A172 (cell line): ENCODE measurements at places on chromosomes 2 and 18.

GRCh38 chr2:74414881-74415761, 6.3 kb downstream of the C2orf81 start:
- no peak for DNase-seq

DNA sequence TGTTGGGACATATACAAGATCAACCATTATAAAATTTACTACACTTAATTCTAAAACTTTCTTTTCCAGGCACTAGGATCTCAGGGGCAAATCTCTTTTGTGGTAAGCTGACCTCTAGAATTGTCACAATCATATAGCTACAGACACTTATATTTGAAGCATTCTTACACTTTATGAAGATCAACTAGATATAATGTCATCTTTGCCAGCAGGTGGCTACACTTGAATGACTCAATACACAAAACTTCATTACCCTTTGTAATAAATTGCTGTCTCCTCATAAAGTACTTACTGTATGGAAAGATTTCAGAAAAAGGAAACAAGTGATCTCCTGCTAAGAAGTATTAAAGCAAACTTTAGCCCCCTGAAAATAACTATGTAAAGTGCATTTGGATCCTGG, 77.8 kb downstream of the RDH14 start:
- peak; percentile 49 for DNase-seq

GRCh38 chr2:119423108-119423444, 8.6 kb upstream of the TMEM37 start:
- no peak for DNase-seq

DNA sequence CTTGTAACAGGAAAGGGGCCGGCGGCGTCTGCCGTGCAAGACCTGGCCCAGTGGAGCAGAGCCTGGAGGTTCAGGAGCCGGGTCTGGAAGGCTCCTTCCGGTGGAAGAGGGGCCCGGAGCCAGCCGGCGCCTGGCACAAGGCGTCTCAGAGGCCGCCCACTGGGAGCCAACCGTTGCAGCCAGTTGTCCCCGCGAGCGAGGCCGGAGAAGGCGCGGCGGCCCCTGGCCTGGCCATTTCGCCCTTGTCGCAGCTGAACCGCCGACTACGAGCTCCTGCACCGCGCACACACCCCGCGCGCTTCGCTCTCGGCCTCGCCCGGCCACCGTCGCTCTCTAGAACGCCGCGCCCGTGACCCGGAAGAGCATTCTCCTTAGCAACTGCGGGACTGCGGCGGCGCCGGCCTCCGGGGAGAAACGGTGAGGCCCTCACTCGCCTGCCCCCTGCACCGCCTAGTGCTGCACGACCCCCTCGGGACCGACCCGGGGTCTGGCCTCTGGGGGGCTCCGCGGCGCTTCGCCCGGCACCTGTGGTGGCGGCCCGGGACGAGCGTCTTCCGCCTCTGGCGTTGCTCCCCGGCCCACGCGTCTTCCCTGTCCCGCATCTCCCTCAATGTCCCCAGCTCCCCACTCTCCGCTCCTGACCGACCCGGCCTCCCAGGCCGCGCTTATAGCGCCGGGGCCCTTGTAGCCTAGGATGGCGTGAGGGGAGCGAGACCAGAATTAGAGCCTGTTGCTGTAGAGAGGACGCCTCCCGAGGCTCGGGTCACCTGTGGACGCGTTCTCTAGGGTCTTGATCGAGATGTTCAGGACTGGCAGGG, at the start of gene DIS3L2:
Gene DIS3L2 (plus strand): TSS at position 365 of the 818 bp plus-strand sequence. CDS start 53,215 bp downstream, outside the sequence.
- peak; percentile 56 for DNase-seq

DNA sequence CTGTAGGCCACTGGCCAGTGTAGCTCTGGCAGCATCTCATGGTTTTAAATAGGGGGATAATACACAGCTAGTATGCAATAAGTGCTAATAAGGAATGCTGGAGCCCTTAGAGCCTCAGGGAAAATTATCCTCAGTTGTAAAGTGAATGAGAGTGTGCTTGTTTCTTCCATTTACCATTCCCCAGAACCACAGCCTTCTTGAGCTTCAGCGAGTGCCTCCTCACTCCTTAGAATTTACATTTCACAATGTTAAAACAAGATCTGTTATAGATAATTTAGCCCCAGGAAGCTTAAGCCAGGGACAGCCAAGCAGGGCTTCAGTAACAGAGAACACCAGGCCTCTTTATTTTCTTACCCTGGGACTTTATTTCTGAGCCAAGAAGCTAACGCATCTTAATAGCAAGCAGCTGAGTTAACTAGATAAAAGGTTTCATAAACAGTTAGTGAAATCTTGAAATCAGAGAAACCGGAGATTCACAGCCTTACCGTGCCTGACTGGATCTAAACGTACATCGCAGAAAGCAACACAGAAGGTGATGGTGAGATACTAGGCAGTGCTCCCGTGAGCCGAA, 535.2 kb downstream of the TDRD15 start:
- DNase-seq: no peak

DNA sequence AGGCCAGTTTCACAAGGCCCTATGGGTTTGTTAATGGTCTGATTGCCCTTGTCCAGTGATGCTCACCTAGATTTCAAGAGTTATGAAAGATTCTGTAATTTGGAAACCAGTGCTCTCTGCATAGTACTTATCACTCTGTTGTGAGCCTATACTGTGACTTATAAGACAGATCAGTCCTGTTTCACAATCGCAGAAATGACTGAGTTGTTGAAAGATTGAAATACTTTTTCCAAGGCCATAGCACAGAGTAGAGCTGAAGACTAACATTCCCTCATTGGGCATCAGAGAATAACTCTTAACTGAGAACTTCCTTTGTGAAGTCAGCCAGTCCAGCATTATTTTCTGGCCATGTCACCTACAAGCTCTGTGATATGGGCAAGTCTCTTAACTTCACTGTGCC, 44.0 kb downstream of the CCDC85A start:
- DNase-seq: no peak

DNA sequence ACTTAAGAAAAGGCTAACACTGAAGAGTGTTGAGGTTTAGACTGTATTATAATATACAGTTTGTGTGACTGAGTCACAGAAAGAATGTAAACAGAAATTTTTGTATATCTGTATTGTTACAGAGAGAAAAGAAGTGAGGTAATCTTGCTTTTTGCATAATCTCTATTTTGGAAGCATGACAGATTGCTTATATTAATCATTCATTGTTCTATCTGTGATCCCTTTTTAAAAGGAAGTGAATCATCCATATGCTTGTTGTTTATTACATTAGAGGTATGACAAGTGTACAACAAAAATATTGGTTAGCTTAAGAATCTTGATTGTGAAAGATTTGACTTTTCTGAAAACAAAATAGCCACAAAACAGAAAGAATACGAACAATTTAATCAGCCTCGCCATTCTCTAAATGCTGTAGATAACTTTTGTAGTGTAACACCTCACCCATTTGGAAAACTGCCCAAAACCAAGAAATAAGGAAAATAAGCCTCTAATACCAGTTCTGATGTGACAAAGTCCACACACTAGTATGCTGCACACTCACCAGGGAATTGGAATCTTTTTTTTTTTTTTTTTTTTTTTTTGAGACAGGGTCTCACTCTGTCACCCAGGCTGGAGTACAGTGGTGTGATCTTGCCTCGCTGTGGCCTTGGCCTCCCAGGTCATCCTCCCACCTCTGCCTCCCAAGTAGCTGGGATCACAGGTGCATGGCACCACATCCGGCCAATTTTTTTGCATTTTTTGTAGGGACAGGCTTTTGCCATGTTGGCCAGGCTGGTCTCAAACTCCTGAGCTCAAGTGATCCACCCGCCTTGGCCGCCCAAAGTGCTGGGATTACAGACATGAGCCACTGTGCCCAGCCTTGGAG, 91.5 kb upstream of the LPIN2 start:
- DNase-seq: peak; percentile 26

- peak; percentile 16 for DNase-seq
Measured at GRCh38 chr2:211103989-211104388, 547.6 kb downstream of the CPS1 start.

- DNase-seq: no peak
Measured at GRCh38 chr2:3595404-3595803, 492 bp downstream of the COLEC11 start.

DNA sequence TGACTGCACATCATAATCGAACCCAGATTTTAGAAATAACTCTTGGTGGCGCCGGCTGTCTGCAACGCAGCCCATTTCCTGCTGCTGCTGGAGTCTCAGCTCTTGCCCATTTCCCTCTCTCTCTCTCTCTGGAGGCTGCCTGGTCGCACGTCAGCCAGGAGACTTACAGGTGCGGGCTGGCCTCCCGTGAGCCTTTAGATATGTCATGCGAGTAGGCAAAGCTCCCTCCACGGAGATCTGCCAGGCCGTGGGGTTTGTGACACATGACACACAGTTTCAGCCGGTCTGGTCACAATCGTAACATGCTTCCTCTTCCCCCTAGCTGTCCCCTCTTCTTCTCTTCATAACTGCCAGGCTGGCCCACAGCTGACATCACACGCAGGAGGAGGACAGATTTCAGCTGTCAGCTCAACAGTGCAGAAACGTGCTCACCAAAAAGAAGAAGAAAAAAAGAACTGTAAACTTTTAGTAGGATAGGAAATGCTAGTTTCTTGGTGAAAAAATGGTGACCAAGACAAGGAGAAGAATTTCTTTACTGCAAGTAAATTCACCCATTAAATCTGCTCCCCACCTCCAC, 489.3 kb downstream of the ZNF516 start:
- no peak for DNase-seq

- DNase-seq: no peak
Measured at GRCh38 chr2:10860814-10861325, 48.3 kb upstream of the PDIA6 start.

- no peak for DNase-seq
Measured at GRCh38 chr2:100640431-100641124, 77.8 kb downstream of the PDCL3 start.

DNA sequence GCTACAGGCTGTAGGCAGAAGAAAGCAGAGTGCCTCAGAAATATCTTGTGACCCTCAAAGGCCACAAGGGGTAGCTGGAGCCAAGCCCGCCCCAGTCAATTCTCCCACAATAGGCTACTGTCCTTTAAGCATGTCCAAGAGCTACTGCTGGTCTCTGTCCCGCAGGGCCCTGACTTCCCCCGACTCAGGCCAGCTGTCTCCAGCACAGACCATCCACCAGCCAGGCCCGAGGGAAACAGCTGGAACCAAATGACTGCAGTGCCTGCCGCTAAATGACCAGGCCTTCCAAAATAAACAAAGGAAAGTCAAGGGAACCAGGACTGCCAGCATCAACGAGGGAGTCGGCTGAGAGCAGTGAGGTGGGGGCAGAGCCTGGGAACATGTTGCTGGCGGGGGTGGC, 36.7 kb downstream of the MCFD2 start:
- DNase-seq: no peak

DNA sequence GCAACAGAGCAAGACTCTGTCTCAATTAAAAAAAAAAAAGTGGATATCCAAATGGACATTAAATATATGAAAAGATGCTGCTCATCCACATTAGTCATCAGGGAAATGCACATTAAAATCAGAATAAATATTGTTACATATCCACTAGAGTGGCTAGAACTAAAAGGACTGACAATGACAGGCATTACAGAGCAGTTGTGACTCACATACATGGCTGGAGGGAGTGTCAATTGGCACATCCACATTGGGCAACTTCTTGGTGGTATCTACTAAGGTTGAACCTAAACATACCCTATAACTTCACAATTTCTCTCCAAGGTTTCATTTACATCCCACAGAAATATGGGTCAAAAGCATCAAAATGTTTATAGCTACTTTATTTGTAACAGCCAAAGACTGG, 14.0 kb upstream of the DNER start:
- DNase-seq: no peak

DNA sequence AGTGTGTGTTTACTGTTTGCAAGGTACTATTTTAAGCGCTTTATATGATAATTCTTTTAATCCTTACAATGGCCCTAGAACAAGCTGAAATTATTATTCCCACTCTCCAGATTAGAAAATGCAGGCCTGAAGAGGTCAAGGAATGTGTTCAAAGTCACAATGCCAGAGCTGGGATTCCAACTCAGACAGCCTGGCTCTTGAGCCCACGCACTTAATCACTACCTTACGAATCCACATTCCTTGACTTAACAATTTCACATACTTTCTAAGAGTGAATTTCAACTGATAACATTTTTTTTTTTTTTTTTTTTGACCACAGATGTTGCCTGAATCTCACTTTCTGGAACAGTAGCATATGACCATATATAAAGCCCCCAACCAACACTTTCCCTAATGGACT, 400.3 kb downstream of the NCKAP5 start:
- no peak for DNase-seq

- no peak for DNase-seq
Measured at GRCh38 chr2:129191530-129191929, 787.9 kb upstream of the RAB6C start.

DNA sequence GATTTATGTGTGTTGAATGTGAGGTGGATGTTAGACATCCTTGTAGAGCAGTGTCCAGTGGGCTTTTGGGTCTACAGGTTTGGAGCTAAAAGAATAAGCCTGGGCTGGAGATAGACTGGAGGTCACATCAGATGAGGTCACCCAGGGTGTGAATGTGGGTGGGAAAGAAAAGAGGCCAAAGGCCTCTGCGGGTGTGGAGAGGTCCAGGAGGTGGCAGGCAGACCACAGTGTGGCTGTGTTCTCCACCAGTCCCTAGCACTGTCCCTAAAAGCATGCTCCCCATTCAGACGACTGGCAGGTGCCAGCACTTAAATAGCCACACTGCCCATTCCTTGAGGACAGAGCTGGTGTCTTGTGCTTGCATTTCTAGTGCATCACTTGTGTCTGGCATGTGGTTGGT, 4.1 kb downstream of the ATG4B start:
- no peak for DNase-seq

DNA sequence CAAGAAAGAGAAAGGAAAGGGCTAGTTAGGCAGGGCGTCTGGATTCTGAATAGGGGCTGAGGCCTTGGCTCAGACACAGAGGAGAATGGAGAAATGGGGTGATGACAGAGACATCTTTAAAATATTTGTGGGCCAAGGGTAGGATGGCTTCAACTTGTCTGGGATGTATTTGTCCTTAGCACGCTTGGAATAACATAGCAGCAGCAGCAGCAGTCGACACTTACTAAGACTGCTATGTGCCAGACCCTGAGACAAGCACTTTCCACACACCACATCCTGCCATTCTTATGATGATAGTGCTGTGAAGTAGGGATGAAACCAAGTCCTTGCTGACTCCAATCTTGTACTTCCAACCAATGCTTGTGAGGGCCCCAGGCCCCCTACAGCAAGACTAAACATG, 2.6 kb downstream of the IL1RL1 start:
- no peak for DNase-seq

DNA sequence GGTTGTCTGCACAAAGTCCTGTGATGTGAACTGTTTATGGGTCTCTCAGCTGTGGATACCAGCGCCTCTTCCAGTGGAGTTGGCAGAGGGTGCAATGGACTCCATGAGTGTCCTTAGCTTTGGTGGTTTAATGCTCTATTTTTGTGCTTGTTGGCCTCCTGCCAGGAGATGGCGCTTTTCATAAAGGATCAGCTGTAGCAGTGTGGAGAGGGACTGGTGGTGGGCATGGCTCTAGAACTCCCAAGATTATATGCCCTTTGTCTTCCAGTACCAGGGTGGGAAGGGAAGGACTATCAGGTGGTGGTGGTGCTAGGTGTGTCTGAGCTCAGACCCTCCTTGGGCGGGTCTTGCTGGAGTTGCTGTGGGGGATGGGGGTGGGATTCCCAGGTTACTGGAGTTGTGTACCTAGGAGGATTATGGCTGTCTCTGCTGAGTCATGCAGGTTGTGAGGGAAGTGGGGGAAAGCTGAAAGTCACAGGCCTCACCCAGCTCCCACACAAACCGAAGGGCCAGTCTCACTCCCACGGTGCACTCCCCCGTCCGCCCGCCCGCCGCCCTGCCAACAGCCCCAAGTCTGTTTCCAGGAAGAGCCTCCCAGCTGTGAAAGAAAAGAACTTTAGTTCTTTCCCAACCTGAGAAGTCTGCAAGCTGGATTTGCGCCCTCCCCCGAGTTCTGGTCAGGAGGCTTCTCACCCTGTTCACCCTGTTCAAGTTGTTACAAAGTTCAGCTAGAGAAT, 108.1 kb downstream of the MARCO start:
- DNase-seq: peak; percentile 6
